Kasumi-1 (cell line): ENCODE measurements at places on chromosomes 3 and 15.

- no peak for DNase-seq
These were observed 74.1 kb upstream of the MITF start for GRCh38 chr3:69665026-69665737.

GRCh38 chr15:101489237-101489598 lies 289 bp downstream of the PCSK6 start:
- peak; percentile 13 for DNase-seq

DNA sequence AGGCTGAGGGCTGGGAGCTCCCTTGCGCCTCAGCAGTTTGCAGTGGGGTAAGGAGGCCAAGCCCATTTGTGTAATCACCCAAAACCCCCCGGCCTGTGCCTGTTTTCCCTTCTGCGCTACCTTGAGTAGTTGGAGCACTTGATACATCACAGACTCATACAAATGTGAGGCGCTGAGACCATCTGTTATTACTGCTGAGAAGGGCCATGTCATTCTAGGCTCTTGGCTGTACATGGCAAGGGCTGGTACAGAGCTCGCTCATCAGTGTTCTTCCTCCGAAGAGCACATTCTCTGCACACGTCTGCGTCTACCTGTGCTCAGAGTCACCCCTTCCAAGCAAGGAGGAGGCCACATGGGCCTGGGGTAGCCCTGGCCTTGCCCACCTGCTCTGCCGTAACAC lies 9.3 kb downstream of the PLA2G4B start:
- DNase-seq: no peak

DNA sequence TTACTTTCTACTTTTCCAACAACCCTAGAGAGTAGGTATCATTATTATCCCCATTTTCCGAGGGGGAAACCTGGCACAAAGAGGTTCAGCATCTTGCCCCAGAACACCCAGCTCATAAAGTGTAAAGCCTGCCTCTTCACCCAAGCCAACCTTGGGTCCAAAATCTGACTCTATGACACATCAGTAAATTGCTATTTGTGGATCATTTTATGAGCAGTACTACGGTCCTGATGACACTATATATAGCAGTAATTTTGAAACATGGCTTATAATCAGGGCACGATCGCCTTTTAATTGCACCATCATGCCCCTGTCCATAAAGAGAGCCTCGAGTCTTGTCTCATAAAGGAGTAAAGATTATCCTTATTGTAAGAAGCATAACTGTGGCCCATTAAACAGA lies 9.7 kb downstream of the MAGI1 start:
- DNase-seq: no peak

DNA sequence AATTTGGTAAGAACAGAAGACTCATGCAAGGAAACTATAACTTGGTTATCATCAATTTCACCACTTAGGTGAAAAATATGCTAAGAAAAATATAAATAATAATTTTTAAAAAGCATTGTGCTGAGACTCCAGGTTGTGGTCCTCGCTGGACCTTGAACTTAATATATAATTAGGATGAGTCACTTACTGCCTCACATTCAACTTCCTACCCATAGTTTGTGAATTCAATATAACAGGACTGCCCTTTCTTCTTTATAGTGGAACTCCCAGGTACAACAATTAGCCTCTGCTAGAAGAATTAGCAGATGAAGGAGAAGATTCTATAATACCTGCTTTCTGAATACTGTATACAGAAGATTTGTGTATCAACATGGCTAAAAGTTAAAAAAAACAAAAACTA lies 149.1 kb upstream of the SPRED1 start:
- no peak for DNase-seq

DNA sequence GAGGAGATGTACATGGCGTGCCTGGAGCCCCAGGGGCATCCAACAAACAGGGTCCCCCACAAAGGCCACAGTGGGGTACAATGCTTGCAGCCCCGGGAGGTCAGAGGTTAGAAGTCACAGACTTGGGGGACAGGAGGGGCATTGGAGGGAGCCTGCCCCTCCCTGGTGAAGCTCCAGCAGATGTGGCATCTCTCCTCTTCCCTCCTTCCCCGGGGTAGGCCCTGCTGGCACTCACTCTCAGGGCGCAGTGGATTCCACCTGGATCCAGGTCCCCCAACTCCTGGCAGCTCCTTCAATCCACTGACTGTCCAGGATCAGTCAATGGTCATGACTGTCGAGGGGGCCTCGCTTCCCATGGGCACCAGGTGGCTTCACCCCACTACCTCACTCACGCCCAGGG lies 32.2 kb downstream of the RGMA start:
- DNase-seq: no peak
